ENCODE measurements at places on chromosomes 1 and 21.
A peak's percentile ranks its signal among the peaks of the same experiment; 100 is the strongest.

DNA sequence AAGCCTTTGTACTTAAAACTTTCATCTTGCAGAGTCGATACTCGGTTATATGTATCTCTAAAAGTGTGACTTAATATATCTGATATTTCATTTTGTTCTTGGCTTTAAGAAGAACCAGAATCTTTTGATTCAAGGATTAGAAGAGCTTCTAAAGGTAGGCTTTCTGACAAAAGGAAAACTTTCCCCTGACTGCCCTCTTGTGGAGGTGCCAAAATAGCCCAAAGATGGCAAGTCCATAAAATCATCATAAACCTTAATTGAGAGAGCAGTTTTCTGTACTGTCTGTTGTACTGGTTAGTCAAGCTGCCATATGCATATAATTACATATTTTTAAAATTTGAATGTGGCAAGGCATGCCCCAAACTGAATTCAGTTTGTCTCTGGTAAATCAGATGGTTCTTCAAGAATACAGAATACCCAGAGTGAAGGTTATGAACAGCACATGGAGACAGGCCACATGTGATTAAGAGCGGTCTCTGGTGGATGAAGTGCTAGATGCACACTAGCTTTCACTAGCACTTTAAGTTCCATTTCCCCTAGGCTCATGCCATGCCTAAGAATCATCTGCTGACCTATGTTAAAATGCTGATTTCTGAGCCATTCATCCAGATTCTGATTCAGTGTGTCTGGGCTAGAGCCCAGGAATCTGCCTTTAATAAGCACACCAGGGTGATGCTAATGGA is 27.7 kb upstream of the ELAVL4 start:
- peak; percentile 90 for DNase-seq

DNA sequence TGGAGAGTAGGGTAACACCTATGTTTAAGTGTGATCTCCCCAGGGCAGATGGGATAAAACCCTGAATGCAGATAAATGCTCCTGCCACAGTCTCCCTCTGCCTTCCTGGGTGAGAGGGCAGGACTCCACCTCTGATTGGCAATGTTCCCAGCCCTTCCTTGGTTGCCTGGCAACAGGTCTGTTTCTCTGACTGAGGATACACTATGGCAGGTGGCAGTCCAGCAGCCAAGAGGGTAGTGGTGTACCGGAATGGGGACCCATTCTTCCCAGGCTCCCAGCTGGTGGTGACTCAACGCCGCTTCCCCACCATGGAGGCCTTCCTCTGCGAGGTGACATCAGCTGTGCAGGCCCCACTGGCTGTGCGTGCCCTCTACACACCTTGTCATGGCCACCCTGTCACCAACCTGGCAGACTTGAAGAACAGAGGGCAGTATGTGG is at the start of gene DCDC2B:
Gene DCDC2B, plus strand, starts transcription at position 199 of the 438 bp plus-strand sequence. Its CDS starts 5 bp downstream, at position 204.
- peak; percentile 93 for DNase-seq

DNA sequence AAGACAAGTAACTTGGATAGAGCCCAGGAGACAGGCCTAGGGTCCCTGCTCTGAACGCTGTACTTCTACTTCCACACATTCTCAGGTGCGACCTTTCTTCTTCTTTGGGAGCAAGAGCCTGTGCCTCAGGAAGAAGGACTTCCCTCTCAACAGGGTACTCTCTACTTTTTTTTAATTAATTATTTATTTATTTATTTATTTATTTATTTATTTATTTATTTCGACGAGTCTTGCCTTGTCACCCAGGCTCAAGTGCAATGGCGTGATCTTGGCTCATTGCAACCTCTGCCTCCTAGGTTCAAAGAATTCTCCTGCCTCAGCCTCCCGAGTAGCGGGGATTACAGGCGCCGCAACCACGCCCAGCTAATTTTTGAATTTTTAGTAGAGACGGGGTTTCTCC is 361.6 kb downstream of the FAM72C start:
- no peak for DNase-seq

GRCh38 chr1:7659514-7659913 is 111.6 kb upstream of the VAMP3 start:
- no peak for DNase-seq

DNA sequence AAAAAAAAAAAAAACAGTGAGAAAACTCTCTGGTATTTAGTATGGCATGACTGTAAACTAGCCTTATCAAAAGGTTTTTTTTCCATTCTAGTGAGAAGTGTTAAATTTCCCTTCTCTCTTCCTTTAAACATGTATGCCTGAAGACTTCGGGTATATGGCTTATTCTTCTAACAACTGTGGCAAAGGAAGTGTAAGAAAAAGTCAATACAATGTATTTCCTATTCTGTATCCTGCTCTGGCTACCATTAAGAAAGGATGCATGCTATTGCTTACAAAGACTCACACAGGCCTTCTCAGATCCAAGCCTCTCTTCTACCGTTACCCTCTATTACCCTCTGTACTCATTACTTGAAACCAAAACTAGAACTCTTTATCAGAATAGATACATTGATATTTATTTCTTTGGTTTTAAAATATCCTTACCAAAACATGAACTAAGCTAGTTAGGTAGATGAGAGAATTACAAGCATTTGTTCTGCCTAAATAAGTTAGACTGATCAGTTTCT is 8.4 kb downstream of the CEPT1 start:
- DNase-seq: no peak

DNA sequence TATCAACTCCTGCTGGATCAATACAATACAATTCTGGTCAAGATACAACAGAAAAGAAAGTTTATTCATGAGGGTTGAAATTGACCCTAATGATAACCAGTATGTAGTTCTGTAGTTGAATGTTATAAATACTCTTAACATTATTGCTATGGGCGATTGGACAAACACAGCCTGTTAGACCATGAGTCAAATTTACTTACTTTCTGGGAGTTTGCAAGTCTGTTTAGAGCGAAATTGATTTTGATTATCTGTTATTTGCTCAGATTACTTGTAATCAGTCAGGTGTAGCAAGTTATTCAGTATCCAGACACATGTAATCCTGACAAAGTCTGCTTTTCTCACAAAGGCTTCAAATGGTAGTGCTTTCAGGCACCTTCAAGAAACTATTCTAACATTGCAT is 216.6 kb upstream of the B3GALT2 start:
- DNase-seq: no peak

DNA sequence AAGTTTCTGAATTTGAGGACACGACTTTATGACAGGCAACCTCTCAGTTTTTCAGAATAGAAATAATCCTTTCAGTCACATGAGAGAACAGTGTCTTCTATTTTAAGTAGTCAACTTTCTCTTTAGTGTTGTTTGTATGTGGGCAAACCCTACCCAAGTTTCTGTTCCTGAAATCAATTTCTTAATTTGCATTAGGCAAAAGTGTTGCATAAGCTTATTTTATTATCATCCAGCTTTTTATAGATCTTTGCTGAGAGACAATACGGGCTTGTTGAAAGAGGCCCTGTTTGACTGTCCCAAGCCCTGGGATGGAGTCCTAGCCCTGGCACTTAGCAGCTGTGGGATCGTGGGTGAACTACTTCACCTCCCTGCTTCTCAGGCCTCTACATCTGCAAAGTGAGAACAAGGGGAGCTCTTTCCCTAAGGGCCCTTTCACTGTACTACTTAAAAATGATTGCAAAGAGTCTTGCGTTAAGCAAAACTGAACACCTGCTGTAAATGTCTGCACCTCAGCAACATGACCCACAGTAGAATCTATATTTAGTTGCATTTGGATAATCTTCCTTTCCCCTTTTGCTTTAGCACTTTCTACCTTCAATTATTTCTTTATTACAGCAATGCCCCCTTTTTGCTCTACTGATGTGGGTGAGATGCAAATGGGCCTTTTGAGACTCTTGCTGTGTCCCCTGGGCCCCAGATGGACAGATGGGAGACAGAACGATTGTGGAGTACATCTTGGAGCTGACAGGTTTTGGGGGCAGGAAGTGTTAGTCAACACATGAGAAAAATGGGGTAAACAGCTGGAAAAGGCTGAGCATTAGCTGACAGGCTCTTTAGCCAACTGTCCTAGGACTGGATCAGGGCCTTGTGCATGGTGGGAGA is 41.0 kb upstream of the SCAF4 start:
- DNase-seq: no peak

DNA sequence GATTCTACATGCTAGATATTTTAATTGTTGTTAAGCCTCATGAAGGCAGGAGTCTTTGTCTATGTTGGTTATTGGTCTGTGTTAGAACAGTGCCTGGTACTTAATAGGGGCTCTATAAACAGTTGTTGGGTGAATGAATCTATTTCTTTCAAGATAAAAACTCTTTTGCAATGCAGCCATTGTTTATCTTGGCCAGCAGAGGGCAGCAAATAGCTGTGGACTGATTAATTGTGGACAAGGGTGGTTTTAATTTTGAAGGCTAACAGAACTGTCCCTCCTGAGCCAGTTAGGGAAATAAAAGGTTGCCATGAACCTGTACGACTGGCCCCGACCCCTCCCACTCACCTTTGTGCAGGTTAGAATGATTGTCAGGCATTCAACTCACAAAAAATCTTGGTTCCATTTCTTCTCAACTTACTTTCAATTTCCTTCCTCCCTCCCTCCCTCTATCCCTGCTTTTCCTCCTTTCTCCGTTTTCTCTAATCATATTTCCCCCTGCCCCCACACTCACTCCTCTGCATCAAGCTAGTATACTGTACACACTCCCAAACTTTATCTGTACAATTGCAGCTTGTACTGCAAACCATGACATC is 66.3 kb upstream of the DIRAS3 start:
- DNase-seq: no peak

DNA sequence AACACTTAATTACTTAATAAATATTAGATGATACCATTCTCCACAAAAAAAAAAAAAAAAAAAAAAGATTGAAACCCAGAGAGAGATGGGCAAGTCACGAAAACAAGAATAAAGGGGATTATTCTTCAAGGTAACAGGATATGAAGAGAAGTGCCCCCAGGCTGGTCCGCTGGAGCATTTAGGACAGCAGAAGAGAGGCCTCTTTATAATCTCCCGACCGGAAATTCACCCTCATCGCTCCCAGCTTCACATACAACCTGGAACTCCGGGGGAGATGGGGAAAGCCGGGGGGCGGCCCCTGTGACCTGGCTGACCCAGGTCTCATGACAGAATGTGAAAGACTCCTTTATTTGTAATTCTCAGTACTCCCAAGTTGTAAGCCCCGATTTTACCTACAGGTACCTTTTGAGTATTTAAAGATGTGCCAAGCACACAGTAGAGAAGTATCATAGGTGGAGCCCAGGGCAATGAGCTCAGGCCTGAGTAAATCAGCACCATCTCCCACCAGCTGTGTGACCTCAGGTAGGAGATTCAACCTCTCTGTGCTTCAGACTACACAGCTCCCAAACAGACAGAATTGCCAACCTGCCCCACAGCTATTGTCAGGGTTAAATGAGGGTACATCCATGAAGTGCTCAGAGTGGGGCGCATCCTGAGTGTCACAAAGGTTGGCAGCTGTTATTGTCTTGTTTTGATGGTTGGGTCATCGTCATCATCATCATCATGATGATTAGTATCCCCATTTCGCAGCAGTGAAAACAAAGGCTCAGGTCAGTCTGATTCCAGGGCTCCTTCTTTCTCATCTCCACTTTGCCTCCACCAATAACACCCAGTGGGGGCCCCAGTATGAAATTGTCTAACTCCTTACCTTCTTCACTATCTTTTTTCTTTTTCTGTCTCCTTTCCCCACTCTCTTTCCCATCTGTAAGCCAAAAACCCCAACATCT is 148.4 kb downstream of the PSMG1 start:
- no peak for DNase-seq

DNA sequence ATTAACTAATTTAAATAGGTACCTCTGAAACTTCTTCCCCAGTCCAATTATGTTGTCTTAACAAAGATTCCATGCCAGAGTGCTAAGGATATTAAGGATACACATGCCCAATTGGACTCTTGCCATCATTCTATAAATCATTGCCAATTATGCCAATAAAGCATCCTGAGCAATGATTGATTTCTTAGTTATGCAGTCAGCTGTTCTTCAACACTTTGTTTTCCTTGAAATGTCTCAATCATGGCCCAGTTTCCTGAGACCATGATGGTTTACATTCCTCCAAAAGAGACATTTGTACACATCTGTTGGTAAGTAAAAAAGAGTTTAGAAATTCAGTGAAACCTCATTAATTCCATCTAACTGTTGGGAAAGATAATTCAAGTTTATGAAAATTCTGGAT is 180.4 kb upstream of the PKN2 start:
- DNase-seq: no peak

GRCh38 chr1:227938911-227939790 is 8.6 kb downstream of the WNT9A start:
- DNase-seq: no peak

DNA sequence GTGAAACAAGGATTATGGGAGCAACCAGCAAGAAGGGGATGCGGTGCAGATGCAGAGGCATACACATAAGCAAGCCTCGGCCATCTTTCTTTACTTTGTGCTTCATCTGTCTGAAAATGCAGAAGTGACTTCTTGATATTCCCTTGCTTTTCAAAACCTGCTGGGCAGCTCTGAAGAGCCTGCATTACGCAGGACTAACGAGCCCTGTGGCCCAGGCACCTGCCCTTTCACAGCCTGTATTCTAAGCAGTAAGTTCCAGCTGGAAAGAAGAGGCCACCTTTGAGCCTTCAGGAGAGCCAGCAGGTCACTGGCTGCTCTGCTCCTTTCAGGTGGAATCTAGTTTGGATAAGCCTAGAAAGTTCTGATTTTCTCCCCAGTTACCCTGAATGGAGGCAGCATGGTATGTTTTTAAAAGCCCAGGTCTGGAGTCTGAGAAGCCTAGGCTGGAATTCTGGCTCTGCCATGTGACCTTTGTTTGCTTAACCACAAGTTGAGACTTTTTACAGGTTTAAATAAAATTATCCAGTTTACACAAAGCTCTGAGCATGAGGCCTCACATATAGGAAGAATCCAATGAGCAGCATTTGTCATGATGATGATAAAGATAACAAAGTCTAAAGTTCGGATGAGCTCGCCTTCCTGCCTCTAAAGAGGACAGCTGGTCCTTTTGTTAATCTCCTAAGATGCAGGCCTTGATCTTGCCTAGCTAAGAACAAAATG is 122.9 kb downstream of the UBR4 start:
- no peak for DNase-seq

- no peak for DNase-seq
Observed at GRCh38 chr1:84008631-84009030, 9.7 kb upstream of the TTLL7 start.

- DNase-seq: no peak
Observed at GRCh38 chr1:18948913-18949685, 7.4 kb downstream of the IFFO2 start.

DNA sequence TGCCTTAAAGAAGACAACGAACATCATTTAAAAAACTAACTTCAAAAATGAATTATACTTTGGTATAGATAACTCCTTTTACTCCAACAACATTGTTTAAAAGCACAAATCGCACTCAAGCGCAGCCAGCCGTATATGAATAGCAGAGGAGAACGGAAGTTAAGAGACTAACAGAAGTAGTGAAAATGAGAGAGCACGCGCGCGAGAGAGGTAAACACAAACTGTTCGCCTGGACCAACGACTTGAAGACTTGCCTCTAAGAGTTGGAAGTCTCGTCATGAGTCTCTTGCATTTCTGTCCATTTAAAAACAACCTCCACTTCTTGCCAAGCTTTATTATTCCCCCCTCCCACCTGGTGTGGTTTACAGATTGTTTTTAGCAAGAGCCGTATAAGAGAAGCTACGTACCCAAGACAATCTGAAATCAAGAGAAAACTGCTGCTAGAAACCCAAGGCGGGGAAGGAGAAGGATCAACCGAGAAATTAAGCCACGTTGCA is 479 bp downstream of the SELENOF start:
- DNase-seq: no peak

GRCh38 chr1:66850989-66851388 is 49.9 kb upstream of the INSL5 start:
- no peak for DNase-seq
